ENCODE measurements at places on chromosomes 6 and 20.

DNA sequence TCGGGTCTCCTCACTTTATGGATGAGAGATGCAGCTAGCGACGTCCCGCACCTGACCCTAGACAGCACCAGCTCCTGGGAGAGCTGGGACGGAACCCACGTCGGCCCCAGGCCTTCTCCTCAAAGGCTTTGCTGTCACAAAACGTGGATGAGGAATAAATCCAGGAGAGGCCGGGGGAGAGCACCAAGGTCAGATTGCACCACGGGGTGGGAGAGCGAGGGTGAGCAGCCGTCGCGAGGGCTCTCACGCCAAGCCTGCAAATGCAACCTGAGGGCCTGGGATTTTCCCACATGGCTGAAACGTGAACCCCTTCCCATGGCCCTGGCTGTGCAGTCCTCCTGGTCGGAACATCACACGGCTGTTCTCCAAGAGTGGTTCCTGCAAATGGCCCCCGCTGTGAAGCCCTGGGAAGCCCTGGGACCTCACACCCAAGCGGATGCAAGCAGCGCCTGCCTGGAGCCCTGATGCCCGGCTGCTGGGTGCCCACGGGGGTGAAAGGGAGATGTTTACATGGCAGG, 45.3 kb downstream of the DLL1 start:
- no peak for DNase-seq

DNA sequence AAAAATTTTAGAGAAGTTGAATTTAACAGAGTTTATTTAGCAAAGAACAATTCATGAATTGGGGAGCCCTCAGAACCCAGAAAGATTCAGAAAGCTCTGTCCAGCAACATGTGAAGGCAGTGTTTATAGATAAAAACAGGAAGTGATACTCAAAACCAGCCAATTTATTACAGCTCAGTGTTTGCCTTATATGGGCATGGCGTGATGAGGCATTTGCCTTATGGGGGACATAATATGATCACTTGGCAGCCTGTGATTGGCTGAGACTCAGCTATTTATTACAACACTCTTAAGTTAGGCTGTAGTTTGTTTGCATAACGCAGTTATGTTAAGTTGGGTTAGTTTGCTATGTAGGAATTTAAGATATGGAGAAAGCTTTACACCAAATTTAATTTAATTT, 11.5 kb downstream of the HLA-DPA1 start:
- no peak for DNase-seq

GRCh38 chr6:142377497-142377848, 75.7 kb downstream of the ADGRG6 start:
- no peak for DNase-seq

- no peak for DNase-seq
These were observed 144.6 kb upstream of the SLC22A16 start for GRCh38 chr6:110621061-110621460.

DNA sequence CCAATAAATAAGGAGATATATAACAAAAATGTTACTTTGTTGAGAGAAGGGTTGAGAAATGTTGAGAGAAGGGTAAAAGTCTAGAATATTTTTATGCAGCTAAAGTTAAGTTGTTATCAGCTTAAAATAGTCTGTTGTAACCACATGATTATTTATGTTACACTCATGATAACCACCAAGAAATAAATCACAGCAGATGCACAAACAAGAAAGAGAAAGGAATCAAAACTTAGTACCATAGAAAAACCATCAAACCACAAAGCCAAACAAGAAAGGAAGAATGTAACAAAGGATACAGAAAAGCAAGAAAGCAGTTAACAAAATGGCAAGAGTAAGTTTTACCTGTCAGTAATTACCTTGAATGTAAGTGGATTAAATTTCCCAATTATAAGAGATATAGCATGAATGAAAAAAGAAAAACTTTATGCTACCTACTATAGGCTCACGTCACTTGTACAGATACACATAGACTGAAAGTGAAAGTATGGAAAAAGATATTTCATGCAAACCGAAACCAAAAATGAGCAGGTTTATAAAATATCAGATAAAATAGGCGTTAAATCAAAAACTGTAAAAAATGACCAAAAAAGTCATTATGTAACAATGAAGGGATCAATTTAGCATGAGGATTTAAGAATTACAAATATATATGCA, 93.6 kb downstream of the STXBP5 start:
- no peak for DNase-seq

DNA sequence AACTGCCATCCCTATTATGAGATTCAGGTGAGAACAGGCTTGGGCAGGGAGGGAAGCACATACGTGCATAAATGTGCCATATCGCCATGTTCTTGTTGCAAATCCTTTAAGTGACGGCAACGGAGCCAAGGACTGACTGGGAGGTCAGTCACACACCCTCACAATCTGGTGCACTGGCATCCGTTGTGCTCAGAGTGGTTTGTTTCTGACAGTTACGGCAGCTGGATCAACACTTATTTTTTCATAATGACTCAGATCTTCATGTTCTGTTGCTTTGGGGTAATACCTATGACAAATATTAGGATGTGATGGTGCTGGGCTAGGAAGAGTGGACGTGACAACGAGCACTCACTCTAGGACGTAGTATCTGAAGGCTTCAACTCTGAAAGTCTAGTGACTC, 56.2 kb upstream of the PREP start:
- DNase-seq: no peak

GRCh38 chr20:25539742-25540672, 45.3 kb downstream of the NINL start:
- peak; percentile 5 for DNase-seq

DNA sequence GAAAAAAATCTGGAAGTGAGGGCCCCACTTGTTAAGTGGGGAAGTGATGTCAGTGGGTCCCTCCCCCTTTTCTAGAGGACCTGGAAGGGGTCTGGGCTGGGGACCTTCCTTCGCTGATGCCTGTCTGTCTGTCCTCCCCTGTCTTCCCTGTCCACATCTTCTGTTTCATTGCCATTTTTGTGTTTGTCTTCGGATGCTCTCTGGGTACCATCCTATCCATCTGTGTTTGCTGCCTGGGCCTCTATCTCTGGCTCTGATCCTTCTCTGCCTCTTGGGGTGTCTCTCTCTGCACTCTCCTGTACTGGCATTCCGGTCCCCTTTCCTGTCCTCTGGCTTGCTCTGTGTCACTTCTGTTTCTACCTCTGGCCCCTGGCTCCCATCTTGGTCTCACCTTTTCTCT, 2.3 kb downstream of the TMEM151B start:
- no peak for DNase-seq

GRCh38 chr6:17583811-17584210, 16.3 kb upstream of the FAM8A1 start:
- DNase-seq: no peak

DNA sequence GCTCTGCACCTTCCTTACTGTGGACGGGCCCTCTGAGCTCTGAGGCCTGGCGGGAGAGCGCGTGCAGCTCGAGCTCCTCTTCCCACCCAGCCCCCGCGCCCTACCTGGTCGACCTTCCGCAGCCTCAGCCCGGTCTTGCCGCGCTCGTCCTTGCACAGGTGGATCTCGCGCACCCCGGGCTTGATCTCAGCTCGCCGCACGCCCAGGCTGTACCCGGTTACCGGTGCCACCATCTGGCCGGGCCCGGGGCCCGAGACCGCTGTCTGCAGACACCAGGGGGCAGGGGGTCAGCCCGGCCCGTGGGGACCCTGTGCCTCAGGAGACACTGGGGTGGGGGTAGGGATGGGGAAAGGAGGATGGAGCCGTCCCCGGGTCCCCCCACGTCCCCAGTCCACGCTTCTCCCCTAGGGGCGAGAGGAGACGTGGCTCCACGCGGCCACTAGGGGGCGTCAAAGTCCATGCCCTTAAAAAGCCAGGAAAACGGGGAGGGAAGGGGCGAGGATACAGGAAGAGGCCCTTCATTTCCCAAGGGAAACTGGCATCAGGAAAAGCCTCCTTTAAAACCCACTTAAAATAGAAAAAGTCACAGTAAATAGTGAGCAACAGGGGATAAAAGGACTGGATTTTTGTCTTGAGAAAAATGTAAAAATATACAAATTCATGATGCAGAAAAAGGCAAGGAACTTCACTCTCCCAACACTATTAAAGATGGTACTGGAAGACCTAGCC, 15.5 kb downstream of the SDCBP2 start:
- peak; percentile 29 for DNase-seq

- no peak for DNase-seq
These were observed 67.1 kb downstream of the TASP1 start for GRCh38 chr20:13571662-13572061.

- DNase-seq: no peak
These were observed 251.4 kb downstream of the SMOC2 start for GRCh38 chr6:168692193-168692914.

DNA sequence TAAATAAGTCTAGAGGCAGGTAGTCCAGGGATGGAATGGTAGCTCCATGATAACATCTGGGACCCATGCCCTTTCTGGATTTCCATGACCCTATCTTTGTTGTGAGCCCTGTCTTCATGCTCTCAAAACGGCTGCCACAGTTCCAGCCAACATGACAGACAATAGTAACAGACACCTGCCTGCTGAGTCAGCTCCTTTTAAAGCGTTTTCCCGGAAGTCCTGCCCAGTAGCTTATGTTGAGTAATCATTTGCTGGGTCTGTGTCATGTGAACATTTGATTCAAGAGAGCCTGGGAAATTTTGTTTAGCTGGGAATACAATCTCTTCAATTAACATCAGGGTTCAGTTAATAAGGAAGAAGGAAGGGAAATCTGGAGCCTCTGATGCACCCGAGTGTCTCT, 262.2 kb upstream of the SULF2 start:
- DNase-seq: no peak

GRCh38 chr6:161561908-161562307, 288.0 kb upstream of the AGPAT4 start:
- DNase-seq: no peak

DNA sequence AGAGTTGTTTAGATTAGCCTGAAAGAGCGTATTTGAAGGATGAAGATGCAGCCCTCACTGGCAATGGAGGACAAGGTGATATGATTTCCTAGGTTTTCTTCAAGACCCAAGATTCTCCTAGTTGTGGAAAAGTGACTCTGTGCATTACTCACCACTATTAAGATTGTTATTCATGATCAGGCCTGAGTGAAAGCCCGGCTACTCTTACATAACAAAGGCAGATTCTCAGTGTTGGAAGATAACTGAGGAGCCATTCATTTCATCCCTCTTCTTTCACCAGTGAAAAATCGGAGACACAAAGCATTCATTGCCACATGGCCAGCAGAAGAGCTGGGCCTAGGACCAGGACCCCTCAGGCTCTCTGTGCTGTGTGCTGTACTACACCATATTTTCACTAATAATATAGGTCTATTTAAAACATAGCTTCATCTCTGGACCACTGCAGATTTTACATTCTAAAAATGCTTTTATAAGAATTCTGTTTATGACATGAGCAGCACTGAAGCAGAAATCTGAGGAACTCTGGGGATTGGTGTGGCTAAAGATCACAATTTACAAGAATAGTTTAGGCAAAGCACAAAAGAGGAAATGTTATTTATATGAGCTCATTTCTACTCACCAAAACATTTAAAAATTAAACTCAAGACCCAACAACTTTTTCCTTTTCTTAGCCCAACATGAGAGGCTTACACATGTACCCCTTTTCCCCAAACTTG, 181.9 kb upstream of the CCN2 start:
- no peak for DNase-seq

DNA sequence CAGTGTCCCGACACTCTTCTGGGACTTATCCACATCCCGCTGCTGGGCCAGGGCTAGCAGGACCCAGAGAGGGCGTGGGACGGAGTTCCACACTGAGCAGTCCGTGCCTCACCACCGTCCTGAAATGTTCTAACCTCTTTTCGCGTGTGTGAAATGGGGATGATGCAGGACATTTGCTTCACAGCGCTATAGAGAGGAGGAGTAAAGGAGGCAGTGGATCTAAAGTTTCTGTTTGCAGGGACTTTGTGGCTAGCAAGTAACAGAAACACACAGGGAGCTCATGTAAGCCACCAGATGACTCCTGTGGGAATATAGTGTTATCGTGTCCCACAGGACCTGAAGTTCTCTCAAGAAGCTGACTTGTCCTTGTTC, 634 bp downstream of the ITPA start:
- DNase-seq: no peak

DNA sequence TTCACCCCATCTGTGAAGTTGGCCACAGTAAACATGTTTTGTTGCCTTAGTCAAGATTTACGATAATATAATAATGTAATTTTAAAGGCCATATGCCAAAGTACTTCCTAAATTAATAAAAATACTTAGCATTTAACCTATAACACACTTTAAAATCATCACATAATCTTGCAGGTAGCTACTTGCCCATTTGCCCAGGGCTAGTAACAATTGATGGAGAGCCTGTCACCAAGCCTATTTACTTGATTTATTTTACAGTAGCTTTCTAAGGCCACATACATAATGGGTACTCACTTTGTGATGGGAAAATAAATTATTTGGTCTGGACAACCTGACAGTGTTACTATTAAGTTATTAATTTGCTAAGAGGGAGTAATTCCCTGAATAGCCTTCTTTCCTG, 14.5 kb downstream of the BTBD9 start:
- DNase-seq: no peak

GRCh38 chr6:112038268-112038667, 15.6 kb upstream of the CCN6 start:
- DNase-seq: no peak

GRCh38 chr6:57220083-57220703, 1.9 kb downstream of the RAB23 start:
- no peak for DNase-seq

GRCh38 chr6:79862126-79862525, 85.2 kb downstream of the ELOVL4 start:
- no peak for DNase-seq

DNA sequence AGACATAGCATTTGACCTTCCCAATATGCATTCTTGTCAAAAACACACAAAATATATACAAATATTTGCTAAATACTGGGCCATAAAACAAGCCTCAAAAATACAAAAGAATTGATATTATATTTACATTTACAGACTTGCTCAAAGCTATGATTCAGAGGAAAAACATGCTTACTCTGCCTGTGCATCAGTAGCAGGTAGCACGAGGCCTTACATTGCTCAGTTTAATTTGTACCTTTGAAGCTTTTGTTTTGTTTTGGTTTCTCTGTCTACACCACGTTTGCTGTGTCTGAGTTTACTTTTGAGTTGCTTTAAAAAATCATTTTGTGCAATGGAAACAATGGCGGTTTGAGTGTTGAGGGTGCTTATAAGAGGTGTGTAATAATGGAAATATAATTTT, 99.3 kb downstream of the PHF3 start:
- no peak for DNase-seq

DNA sequence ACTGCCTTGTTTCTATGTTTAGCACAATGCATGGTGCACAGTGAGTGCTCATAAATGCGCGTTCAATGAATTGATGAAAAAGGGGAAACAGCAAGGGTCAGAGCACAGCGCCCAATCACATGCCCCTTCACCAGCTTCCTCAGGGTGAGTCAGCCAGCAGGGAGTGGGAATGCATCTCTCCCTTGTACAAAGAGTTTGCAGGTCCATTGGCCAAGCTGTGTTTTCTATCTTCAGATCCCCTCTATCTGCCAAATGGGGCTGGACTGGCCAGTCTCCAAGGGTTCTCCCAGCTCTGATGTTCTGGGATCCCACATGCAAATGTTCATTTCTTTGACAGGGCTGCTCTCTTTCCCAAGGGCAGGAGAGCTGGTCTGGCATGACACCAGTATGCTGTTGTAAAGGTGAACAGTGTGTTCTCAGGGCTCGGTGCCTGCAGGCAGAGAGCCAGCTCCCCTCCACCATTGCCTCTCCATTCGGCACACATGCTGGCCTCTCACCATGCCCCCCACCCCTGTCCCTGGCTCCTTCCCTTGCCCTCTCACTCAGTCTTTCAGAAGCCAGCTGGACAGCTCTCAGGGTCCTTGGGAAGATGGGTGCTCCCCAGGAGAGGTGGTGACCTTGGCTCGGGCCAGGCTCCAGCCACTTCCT, 25.0 kb downstream of the ANGPT4 start:
- peak; percentile 57 for DNase-seq

- DNase-seq: no peak
These were observed 10.3 kb downstream of the ADISSP start for GRCh38 chr20:3757268-3757667.

Data from DMS79 (cell line).